Progenitor cell of endocrine pancreas (in vitro differentiated cells): ENCODE measurements at places on chromosomes 5 and 9. TPM values are rescaled to one million over a fixed set of nuclear protein-coding genes. Genes with fewer than 3 reads are reported as not detected.

Gene PCDHA12
- 12.9 and 13.7 TPM in 2 replicates for total RNA-seq

Gene CARTPT
- not detected in 2 replicates for total RNA-seq

Gene RCL1
- 18.2 and 18.7 TPM in 2 replicates for total RNA-seq

- no peaks in the 10 kb centered on the region for H3K36me3 ChIP-seq
- no peak overlapping the region for H3K4me3 ChIP-seq
- peaks cover 24% of the 10 kb centered on the region for H3K27me3 ChIP-seq
- no peaks in the 10 kb centered on the region for H3K4me1 ChIP-seq
- DNase-seq = no peak
These were observed 61.8 kb upstream of the CPLX2 start for GRCh38 chr5:175809531-175810121.

DNA sequence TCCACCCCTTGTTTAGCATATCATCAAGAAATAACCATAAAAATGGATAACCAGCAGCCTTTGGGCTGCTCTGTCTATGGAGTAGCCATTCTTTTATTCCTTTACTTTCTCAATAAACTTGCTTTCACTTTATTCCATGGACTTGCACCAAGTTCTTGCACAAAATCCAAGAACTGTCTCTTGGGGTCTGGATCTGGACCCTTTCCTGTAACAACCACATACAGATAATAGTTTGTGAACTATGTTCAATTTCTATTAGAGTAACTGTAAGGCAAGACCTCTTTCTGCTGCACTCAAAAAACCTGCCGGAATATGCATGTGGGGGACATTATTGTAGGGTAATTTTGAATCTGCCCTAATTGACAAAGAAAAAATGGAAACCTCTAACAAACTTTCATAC is 66.9 kb upstream of the TMEM215 start:
- no peak overlapping the region for H3K4me3 ChIP-seq
- H3K27me3 ChIP-seq = peaks cover 14% of the 10 kb centered on the region
- DNase-seq = no peak
- no peaks in the 10 kb centered on the region for H3K4me1 ChIP-seq
- no peaks in the 10 kb centered on the region for H3K36me3 ChIP-seq

- no peak for DNase-seq
- no peak overlapping the region for H3K4me3 ChIP-seq
- H3K36me3 ChIP-seq = no peaks in the 10 kb centered on the region
- H3K27ac ChIP-seq = no peak overlapping the region
These were observed 133.8 kb downstream of the SPOCK1 start for GRCh38 chr5:137365126-137365865.

GRCh38 chr5:133806847-133807246 is 161.6 kb downstream of the C5orf15 start:
- H3K36me3 ChIP-seq = no peaks in the 10 kb centered on the region
- H3K4me1 ChIP-seq = peaks cover 20% of the 10 kb centered on the region
- H3K27ac ChIP-seq = no peak overlapping the region
- no peak for DNase-seq
- H3K4me3 ChIP-seq = no peak overlapping the region

DNA sequence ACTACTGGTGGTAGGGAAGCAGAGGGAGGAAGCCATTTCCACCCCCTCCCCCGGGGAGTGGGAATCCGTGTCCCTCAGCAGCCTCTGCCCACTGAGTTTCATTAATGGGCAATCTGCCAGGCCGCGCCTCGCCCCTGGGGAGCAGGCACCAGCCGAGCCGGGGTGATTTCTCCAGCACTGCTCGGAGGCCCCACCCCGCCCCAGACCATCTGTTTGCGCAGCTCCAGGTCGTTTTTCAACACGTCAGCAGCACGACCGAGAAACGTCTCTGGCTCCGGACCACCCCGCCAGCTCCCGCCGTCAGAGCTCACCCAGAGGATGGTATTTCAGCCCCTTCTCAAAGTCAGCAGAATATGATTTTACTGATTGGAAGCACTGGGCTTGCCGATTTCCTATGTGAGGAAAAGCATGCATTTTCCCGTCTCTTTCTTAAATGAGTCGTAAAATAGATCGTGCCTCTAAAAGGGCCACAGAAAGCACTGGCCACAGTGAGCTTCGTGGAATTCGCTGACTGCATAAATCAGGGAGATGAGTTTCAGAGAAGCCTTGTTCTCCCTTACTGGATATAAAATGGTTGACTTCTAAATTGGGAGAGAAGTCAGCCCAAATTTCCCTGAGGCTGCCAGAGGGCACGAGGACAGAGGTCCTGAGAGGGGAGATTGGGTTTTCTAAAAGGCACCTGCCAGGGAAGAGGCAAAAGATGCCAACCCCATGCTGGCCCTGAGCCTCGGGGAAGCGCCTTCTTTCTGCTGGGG is 47.0 kb downstream of the OLFM1 start:
- no peaks in the 10 kb centered on the region for H3K36me3 ChIP-seq
- no peak overlapping the region for H3K4me3 ChIP-seq
- no peak overlapping the region for H3K27ac ChIP-seq
- no peaks in the 10 kb centered on the region for H3K4me1 ChIP-seq
- peaks cover 25% of the 10 kb centered on the region for H3K27me3 ChIP-seq

GRCh38 chr5:151081431-151082281 is 822 bp upstream of the TNIP1 start:
- H3K4me3 ChIP-seq = peak overlapping the region; percentile 85
- DNase-seq = no peak
- H3K4me1 ChIP-seq = peaks cover 21% of the 10 kb centered on the region
- H3K27me3 ChIP-seq = peaks cover 3% of the 10 kb centered on the region

DNA sequence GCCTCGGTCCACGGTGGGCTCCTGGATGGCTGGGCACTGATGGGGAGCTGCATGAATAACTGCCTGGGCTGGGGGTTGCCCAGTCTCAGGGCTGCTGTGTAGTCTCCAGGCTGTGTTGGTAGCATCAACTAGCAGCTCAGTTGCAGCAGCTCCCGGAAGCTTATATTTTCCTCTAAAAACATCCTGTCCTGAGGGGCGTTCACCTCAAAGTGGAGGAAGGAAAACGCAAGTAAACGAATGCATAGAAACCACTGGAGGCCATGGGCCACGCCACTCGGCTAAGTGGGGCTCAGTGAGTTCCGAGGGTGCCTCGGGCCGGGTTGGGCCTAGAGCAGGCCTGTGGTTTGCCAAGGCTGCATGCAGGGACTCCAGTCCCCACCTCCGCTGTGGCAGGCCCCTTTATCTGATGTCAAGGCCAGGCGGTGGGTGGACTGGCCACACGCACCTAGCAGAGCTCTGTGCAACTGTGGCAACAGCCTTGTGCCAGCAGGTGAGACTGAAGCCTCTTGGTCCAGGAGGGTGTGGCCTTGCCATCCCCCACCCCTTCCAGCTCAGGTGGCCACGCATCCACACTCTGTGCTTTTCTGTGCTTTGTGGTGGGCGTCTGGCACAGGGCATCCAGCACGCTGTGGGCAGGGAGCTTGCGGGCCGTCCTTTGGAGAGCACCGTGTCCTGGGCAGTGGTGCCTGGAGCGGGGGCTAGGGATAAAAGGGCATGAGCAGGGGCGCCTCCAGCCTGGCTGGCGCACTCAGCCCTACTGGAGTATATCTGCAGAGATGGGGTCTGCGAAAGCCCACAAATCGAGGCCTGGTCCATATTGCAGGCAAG is 15.1 kb downstream of the TCF7 start:
- H3K4me1 ChIP-seq = no peaks in the 10 kb centered on the region
- H3K27ac ChIP-seq = no peak overlapping the region
- H3K36me3 ChIP-seq = no peaks in the 10 kb centered on the region
- no peak for DNase-seq
- no peaks in the 10 kb centered on the region for H3K27me3 ChIP-seq

DNA sequence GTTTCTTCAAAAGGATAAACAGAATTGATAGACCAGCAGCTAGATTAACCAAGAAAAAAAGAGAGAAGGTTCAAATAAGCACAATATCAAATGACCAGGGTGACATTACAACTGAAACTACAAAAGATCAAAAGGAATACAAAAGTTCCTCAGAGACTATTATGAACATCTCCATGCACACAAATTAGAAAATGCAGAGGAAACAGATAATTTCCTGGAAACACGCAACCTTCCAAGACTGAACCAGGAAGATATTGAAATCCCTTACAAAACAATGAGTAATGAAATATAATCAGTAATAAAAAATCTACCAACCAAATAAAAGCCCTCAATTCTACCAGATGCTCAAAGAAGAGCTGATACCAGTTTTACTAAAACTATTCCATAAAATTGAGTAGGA is 252.1 kb downstream of the MCTP1 start:
- H3K36me3 ChIP-seq = no peaks in the 10 kb centered on the region
- no peak for DNase-seq
- H3K27me3 ChIP-seq = no peaks in the 10 kb centered on the region
- H3K4me3 ChIP-seq = no peak overlapping the region

GRCh38 chr5:1946122-1946677 is 63.5 kb upstream of the IRX4 start:
- H3K27me3 ChIP-seq = peaks cover 54% of the 10 kb centered on the region
- no peaks in the 10 kb centered on the region for H3K4me1 ChIP-seq
- no peaks in the 10 kb centered on the region for H3K36me3 ChIP-seq

DNA sequence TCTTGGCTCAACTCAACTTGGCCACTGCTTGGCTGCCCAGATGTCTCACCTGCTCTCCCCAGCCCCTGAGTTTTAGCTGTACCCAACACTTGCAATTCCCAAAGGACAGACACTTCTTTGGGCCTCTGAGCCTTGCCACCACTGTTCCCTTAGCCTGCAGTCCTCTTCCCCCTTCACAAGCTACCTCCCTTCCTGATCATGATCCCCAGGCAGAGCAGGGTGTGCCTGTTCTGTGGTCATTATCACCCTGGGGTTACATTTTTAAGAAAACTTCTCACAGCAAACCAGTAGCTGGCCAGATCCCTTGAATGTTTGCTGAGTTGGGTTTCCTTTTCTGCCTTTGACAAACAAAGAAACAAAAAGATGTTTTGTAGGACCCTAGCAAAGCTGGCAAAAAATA is 87.5 kb upstream of the PRRC1 start:
- H3K27me3 ChIP-seq = no peaks in the 10 kb centered on the region
- peak overlapping the region; percentile 92 for H3K27ac ChIP-seq
- DNase-seq = no peak
- peaks cover 2% of the 10 kb centered on the region for H3K36me3 ChIP-seq
- H3K4me1 ChIP-seq = peaks cover 66% of the 10 kb centered on the region

DNA sequence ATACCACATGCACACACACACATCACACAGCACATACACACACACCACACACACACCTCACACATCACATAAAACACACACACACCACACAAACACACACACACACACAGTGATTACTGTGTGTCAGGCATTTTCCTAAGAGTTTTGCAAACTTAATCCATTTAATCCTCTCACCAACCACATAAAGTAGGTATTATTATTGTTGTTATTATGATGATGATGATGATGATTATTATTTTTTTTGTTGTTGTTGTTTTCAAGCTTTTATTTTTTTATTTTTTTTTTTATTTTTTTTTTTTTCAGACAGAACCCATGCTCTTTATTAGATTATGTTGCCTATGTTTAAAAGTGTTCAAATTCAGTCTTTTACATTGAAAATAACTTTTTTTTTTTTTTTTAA is 31.5 kb downstream of the JADE2 start:
- H3K27me3 ChIP-seq = no peaks in the 10 kb centered on the region
- no peak for DNase-seq
- H3K4me1 ChIP-seq = no peaks in the 10 kb centered on the region
- H3K27ac ChIP-seq = no peak overlapping the region
- no peak overlapping the region for H3K4me3 ChIP-seq

- H3K36me3 ChIP-seq = peaks cover 5% of the 10 kb centered on the region
- peaks cover 5% of the 10 kb centered on the region for H3K4me1 ChIP-seq
- DNase-seq = no peak
- H3K4me3 ChIP-seq = no peak overlapping the region
- no peak overlapping the region for H3K27ac ChIP-seq
- H3K27me3 ChIP-seq = no peaks in the 10 kb centered on the region
These were observed 926.1 kb upstream of the DMAC1 start for GRCh38 chr9:8725635-8726034.

DNA sequence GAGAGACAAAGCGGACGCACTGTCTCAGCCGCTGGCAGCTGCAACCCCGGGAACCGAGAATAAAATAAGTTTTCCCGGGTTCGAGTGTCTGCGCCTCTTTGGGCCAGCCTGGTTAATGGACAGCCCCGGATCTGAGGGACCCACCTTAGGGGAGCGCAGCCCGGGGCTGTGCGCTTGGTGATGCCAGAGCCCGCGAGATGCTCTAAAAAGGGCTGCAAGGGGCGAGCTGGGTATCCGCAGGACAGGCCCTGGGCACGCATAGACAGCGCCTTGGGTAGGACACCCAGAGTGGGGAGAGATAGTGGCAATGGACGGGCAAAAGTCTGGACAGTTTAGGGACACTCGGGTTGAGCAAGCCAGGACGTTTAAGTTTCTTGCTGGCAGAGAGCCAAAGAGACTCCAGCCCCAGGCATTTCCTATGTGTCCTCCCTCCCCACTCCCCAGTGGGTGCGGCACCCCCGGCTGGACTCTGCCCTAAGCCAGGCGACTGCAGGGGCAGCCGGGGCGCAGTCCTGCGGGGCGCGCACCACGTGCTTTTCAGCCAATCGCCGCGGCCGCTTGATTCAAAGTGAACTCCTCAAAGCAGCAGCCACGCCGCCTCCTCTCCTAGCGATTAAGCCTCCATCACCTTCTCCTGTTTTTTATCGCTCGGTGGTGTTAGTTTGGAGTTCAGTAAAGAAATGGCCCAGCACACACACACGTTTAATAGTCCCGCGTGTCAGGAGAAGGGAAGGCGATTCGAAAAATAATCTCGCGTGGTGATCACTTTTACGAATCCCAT is 616 bp upstream of the ENC1 start:
- H3K4me3 ChIP-seq = peak overlapping the region; percentile 95
- DNase-seq = peak; percentile 65
- peak overlapping the region; percentile 93 for H3K27ac ChIP-seq
- H3K4me1 ChIP-seq = peaks cover 34% of the 10 kb centered on the region

DNA sequence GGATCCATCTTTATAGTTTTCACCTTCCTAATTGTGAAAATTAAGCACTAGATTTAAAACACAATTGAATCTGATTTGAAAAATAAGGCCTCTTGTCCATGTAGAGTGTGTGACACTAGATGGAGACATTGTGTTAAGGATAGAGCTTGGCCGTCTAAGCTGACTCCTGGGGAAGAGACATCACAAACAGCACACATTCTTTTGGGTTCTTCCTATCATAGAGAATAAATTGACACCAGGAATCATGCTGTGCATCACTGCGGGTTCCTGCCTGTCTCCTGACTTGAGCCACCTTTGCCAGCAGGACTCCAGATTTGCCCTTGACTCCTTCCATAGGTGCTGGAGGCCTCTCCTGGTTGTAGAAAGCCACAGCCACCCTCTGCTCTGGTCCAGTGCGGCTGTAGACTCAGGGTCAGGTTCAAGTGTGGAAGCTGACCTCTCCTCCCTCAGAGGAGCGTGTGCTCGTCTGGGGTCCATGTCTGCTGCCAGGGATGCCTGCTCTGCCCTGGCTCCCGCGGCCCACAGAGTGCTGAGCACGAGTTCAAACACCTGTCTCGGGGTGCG is 11.2 kb downstream of the ROPN1L start:
- no peak overlapping the region for H3K27ac ChIP-seq
- H3K27me3 ChIP-seq = peaks cover 18% of the 10 kb centered on the region
- no peak overlapping the region for H3K4me3 ChIP-seq
- no peak for DNase-seq
- peaks cover 2% of the 10 kb centered on the region for H3K4me1 ChIP-seq
- no peaks in the 10 kb centered on the region for H3K36me3 ChIP-seq
